Cardiac muscle cell (in vitro differentiated cells and primary cell): ENCODE measurements at places on chromosomes 2 and 18. TPM values are rescaled to one million over a fixed set of nuclear protein-coding genes. Genes with fewer than 3 reads are reported as not detected.

The CCL20 gene
- 0.21 TPM in 1 of 2 replicates, not detected in the other for polyA plus RNA-seq

The SFTPB gene
- not detected in 2 replicates for polyA plus RNA-seq

The RESP18 gene
- not detected in 2 replicates for polyA plus RNA-seq

The COLEC11 gene
- 5.1 and 5.8 TPM in 2 replicates for polyA plus RNA-seq

The LYG1 gene
- 1.7 and 1.8 TPM in 2 replicates for polyA plus RNA-seq

The UGT1A4 gene
- polyA plus RNA-seq = not detected in 2 replicates

The RALB gene
- 39.0 and 50.8 TPM in 2 replicates for polyA plus RNA-seq

GRCh38 chr2:16290311-16291020 lies 350.1 kb downstream of the MYCN start:
- H3K36me3 ChIP-seq = no peaks in the 10 kb centered on the region
- DNase-seq = no peak
- H3K27me3 ChIP-seq = no peaks in the 10 kb centered on the region
- peaks cover 5% of the 10 kb centered on the region for H3K4me1 ChIP-seq
- no peak overlapping the region for H3K4me3 ChIP-seq

- H3K4me1 ChIP-seq = no peaks in the 10 kb centered on the region
- H3K36me3 ChIP-seq = peaks cover 10% of the 10 kb centered on the region
- no peak overlapping the region for H3K27ac ChIP-seq
- H3K4me3 ChIP-seq = no peak overlapping the region
- DNase-seq = no peak
- no peaks in the 10 kb centered on the region for H3K27me3 ChIP-seq
Observed at GRCh38 chr18:46891742-46892214, 25.5 kb downstream of the PIAS2 start.

GRCh38 chr2:237421542-237422116 lies 7.7 kb upstream of the COL6A3 start:
- no peaks in the 10 kb centered on the region for H3K36me3 ChIP-seq
- peak; percentile 86 for DNase-seq
- no peak overlapping the region for H3K4me3 ChIP-seq
- no peaks in the 10 kb centered on the region for H3K27me3 ChIP-seq
- peaks cover 21% of the 10 kb centered on the region for H3K4me1 ChIP-seq
- H3K27ac ChIP-seq = no peak overlapping the region

GRCh38 chr2:120764492-120764891 lies 28.8 kb downstream of the GLI2 start:
- H3K4me1 ChIP-seq = peaks cover 32% of the 10 kb centered on the region
- H3K4me3 ChIP-seq = no peak overlapping the region
- DNase-seq = no peak
- no peaks in the 10 kb centered on the region for H3K27me3 ChIP-seq
- no peaks in the 10 kb centered on the region for H3K36me3 ChIP-seq

- DNase-seq = no peak
- H3K4me1 ChIP-seq = peaks cover 52% of the 10 kb centered on the region
- H3K4me3 ChIP-seq = no peak overlapping the region
- no peaks in the 10 kb centered on the region for H3K27me3 ChIP-seq
- peak overlapping the region; percentile 77 for H3K27ac ChIP-seq
- H3K36me3 ChIP-seq = no peaks in the 10 kb centered on the region
Observed at GRCh38 chr2:66560683-66561082, 125.8 kb downstream of the MEIS1 start.

GRCh38 chr2:158013891-158014290 lies 87.8 kb upstream of the UPP2 start:
- no peak overlapping the region for H3K4me3 ChIP-seq
- no peaks in the 10 kb centered on the region for H3K27me3 ChIP-seq
- H3K4me1 ChIP-seq = peaks cover 5% of the 10 kb centered on the region
- no peak for DNase-seq

GRCh38 chr18:59871711-59872362 lies 28.0 kb upstream of the PMAIP1 start:
- peaks cover 7% of the 10 kb centered on the region for H3K4me1 ChIP-seq
- no peaks in the 10 kb centered on the region for H3K36me3 ChIP-seq
- H3K27ac ChIP-seq = no peak overlapping the region
- no peaks in the 10 kb centered on the region for H3K27me3 ChIP-seq
- DNase-seq = no peak
